GM13976 (cell line): ENCODE measurements at places on chromosomes 6 and 20.

GRCh38 chr6:52351879-52352238 lies 10.1 kb upstream of the PAQR8 start:
- no peak for DNase-seq

DNA sequence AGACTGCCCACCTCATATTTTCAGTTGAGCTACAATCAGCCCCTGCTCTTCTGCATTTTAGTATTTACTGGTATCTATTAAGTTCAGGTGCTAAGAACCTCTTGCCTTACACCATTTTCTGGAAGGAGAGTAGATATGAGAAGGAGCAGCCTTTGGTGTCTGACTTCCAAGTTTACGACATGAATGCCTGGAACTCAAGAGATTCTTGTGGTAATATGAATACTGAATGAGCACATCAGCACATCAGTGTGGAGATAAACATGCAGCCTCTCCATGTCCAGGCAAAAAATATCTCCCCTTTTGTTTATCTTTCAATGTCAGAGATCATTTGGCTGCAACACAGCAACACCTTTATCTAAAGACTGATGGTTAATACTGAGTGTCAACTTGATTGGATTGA lies 65.8 kb upstream of the THEMIS start:
- no peak for DNase-seq

DNA sequence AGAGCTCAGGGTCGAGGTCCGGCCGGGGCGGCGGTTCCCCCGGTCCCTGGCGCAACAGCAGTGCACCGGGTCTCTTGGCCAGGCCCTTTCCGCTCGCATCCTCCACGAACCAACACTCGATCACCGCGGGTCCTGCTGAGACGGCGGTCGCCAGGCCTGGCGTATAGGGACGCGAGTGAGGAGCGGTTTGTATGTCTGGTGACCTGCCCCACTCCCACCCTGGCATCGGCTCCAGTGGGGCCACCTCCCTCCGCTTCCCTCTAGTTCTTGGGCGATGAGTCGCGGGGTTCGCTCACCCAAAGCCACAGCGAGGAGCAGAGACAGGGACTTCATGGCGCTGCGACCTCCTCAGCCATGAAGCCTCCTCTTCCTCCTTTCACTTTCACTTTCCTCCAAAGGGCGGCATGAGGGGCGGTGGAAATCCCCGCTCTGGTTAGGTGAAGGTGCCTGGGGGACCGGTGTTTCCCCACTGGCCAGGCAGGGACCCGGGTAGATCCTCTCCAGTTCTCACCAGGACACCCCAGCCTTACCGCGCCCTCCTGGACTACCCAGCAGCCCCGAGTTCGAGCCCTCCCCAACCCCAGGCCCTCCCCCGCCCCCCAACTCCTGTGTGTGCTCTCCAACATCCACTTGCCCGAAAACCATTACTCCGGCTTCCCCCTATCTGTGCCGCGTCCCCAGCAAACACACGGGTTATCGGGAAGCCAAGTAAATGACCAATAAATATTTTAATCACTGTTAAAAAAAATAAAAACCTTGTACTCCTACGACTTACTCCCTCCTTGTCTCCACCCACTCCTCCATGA lies at the start of gene TAPBP:
TAPBP (minus strand) TSS at position 370 of the 806 bp plus-strand sequence; CDS start at position 333, 37 bp downstream.
- DNase-seq, result peak; percentile 90

DNA sequence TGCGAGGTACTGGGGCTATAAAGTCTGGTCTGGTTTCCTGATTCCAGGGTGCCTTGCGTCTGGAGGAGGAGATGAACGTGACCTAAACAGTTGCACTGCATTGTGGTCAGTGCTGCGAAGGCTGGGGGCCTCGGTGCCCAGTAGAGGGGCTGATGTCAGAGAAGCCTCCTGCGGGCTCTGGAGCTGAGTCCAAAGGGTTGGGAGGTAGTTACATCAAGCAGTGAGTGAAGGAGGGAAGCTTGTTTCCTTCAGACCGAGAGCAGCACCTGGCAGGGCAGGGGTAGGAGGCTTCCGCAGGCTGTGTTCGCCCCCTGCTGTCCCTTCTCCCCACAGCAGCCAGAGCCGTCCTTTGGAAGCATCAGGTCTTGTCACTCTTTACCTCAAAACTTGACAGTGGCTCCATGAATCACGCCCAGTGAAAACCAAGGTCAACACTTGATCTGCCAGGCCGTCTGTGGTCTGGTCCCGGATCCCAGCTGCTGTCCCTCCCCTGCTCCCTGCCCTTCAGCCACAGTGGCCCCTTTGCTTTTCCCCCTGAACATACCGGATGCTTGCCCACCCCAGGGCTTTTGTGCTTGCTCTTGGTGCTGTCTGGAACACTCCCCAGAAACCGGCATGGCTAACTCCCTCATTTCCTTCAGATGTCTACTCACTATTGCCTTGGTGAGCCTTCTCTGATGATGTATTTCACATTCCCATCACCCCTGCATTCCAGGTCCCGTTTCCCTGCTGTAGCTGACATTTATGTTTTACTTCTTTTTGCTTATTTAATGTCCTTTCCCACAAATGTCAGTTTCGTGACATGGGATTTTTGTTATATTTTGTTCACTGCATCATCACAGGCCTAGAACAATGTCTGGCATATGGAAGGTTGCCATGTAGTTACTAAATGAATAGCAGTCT lies 7.0 kb downstream of the DYNLRB1 start:
- DNase-seq, result no peak

DNA sequence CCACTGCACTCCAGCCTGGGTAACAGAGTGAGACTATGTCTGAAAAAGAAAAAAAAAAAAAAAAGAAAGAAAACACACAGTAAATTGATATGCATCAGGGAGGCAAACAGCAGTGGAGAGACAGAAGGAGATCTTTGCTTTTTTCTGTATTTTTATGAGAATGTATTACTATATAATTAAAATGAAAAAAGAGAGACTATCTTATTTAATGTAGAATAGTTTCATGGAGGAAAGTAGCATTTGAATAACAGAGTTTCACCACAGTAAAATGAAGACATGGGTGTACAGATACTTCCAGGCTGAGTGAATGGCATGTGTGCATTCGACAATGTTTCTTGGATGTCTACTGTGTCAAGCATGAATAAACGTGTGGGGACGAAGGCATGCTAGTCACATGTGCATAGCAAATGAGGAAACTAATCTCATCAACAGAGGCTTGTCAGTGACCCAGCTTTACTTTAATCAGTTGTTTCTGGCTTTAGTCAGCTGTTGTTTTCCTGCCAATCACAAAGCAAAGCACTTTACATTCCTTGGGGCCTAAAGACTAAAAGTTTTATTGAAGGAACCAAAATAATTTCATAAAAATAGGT lies 55.5 kb upstream of the ARMH2 start:
- DNase-seq, result no peak

GRCh38 chr6:90003941-90004340 lies 109.7 kb downstream of the GJA10 start:
- no peak for DNase-seq

GRCh38 chr6:15378866-15379265 lies 133.0 kb downstream of the JARID2 start:
- DNase-seq, result no peak

DNA sequence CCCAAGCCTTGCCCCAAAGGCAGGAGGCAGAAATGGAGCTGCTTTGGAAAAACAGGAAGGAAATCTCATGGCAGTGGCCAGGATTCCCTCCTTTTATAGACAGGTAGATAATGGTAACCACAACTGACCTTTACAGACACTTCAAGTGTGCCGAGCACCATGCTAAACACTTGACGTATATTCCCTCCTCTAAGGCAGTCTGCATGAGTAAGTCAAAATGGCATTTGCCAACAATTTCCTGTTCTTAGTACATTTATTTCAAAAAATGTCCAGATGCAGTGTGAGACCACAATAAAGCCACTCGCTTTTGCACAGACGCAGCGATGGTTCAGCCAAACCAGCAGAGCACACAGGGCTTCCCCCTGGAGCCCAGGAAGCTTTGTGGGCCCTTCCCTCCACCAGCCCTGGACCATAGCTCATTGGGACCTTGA lies 16.5 kb upstream of the GPR6 start:
- DNase-seq, result no peak

- DNase-seq, result peak; percentile 49
These were observed 627.5 kb downstream of the PKHD1 start for GRCh38 chr6:51459958-51460357.

GRCh38 chr6:148750838-148751792 lies 4.3 kb downstream of the UST start:
- no peak for DNase-seq

- peak; percentile 30 for DNase-seq
These were observed 66.5 kb upstream of the SLC35F1 start for GRCh38 chr6:117840541-117840983.

DNA sequence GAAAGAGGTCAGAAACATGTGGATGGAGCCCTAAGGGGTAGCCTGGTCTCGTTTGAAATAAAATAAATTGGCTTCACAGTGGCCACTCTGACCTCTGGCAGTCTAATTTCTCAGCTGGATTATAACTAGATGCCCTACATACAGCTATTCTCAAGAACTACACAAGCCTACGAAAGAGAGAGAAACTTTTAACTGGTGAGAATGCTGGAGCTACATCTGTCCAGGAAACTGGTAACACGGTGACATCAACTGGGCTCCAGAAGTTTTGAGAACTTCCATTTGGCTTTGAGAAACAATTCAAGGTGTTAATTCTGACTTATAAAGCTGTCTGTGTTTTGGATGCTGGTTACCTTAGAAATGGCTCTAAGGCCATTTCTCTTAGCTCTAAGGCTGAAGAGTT lies 187.3 kb upstream of the TENT5A start:
- DNase-seq, result no peak
